Right cardiac atrium (tissue), 5 donors: ENCODE measurements at places on chromosomes 5 and 9.
A peak's percentile ranks its signal among the peaks of the same experiment; 100 is the strongest.

- no peak for DNase-seq
These were observed 41.7 kb downstream of the ZNF608 start for GRCh38 chr5:124704594-124705284.

DNA sequence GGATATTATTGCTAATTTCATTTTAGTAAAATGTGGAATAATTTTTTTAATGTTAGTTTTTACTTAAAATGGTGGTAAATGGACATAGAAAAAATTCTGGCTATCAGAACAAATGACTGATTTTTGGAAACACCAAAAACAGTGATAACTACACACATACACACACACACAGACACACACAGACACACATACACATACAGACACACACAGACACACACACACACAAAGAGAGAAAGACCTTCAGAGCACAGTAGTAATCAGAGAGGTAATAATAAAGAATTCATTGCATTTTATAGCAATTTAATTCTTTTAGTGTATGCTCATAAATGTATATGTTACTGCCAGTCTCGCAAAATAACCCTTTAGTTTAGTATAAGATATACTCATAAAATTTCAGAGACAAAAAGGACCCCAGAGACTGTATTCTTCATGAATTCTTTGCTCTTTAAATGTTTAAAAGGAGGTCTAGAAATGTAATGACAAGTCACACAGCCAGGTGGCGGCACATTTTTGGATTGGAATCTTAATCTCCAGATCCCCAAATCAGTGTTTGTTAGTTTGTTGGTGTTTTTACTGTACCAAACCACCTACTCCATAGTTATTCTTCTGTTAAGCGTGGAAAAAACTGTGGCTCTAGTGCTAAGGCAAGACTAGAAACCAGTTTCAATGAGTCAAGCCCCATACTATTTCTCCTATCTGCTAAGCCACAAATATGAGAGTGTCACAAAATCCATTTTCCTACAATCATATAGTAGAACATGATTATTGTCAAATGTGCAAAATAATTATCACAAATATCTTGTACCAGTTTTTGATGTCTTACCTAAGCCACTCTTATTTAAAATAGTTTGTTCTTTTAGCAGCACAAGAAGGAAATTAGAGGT lies 109.9 kb downstream of the EDIL3 start:
- peak; percentile 58 for DNase-seq

DNA sequence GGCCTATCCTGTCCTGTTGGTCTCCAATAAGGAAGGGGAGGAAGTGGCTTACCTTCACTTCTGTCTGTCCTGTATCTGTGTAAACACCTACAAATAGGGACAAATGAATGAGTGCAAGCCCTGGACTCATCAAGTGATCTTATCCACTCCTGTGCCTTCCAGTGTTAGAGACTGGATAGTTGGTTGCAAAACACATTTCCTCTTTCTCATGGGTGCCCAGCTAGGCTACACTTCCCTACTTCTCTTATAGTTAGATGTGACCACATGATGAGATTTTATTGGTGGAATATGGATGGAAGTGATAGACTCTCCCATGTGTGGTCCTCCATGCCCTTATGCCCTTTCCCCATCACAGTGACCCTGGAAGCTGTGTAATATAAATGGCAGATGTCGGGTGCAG lies 16.9 kb upstream of the PFDN1 start:
- no peak for DNase-seq

- no peak for DNase-seq
These were observed 668.7 kb downstream of the NR2F1-AS1 start for GRCh38 chr5:92912283-92912682.

GRCh38 chr5:109878887-109879286 lies 189.2 kb downstream of the MAN2A1 start:
- no peak for DNase-seq
